Activated T-cell treated with anti-CD3 and anti-CD28 coated beads, Interleukin-2, amount 50 U/mL, for 24 hours (primary cell): ENCODE measurements at places on chromosomes 7 and 10.

GRCh38 chr10:33388382-33388781, 53.9 kb upstream of the NRP1 start:
- no peaks in the 10 kb centered on the region for H3K4me1 ChIP-seq
- H3K27me3 ChIP-seq, result peaks cover 55% of the 10 kb centered on the region
- no peaks in the 10 kb centered on the region for H3K36me3 ChIP-seq

DNA sequence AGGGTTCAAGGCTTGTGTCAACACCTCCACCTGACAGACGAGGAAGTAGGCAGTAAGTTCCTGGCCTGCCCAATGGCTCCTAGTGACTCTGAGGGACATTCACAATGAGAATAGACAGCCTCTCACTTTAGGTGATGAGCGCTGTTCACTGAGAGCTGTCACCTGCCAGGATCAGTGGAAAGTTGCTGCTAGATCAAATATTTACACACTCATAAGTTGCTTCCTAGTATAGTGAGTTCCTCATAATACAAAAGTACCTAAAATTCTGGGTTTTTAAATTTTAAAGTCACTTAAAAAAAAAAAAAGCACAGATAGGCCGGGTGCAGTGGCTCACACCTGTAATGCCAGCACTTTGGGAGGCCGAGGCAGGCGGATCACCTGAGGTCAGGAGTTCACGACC, 320.8 kb downstream of the PRPF18 start:
- no peaks in the 10 kb centered on the region for H3K36me3 ChIP-seq
- H3K4me1 ChIP-seq, result peaks cover 3% of the 10 kb centered on the region
- H3K27ac ChIP-seq, result no peak overlapping the region
- no peak for DNase-seq
- no peaks in the 10 kb centered on the region for H3K27me3 ChIP-seq

GRCh38 chr7:129667116-129667515, 55.6 kb downstream of the NRF1 start:
- no peak for DNase-seq
- peaks cover 13% of the 10 kb centered on the region for H3K4me1 ChIP-seq
- no peak overlapping the region for H3K4me3 ChIP-seq
- H3K36me3 ChIP-seq, result peaks cover 33% of the 10 kb centered on the region

DNA sequence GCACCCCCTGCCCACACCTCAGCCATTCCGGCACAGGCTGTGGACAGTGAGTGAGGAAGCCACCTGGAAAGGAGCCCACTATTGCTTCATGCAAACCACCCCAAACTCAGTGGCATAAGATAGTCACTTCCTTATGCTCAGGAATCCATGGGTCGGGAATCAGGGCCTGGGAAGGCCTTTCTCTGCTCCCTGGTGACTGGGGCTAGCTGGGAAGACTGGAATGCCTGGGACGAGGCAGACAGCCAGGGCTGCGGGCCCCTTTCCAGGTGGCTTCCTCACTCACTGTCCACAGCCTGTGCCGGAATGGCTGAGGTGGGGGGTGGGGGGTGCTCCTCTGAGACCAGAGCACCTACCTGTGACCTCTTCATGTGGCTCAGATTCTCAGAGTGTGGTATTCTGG, 74.1 kb upstream of the GRB10 start:
- H3K4me3 ChIP-seq, result no peak overlapping the region
- DNase-seq, result no peak
- H3K27ac ChIP-seq, result no peak overlapping the region
- H3K27me3 ChIP-seq, result peaks cover 7% of the 10 kb centered on the region

GRCh38 chr7:121328508-121329190, at the start of gene WNT16:
WNT16 (plus strand) TSS chr7:121329000; CDS start chr7:121329293, 293 bp downstream.
- DNase-seq, result no peak
- no peaks in the 10 kb centered on the region for H3K36me3 ChIP-seq
- peak within 1 kb of the TSS; percentile 59 for H3K4me3 ChIP-seq
- H3K4me1 ChIP-seq, result peaks cover 20% of the 10 kb centered on the region

DNA sequence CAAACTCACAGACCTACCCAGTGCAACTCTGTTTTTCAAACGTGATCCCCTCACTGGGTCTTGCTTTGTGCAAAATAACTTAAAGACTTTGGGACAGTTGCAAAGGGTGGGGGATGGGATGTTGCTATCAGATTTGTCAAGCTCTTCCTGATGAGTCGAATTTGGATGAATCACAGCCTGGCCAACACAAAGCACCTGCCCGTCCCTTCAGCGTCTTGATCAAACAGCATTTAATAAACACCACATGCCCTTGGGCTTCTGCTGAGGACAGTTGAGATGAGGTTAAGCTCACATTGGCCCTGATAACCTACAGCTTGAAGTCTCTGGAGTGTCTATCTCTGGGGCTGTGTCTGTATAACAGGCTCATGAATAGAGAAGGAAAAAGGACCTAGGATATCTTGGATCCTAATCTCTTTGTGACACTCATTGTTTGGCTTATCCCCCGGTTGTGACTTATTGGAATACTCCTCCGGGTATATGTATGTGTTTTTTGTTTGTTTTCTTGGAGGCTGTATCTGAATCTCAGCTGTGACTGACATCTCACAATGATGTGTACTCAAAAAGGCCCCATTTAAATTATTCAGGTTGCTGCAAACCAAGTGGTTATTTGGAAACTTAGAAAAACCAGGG, 132.6 kb upstream of the NAMPT start:
- H3K36me3 ChIP-seq, result peaks cover 4% of the 10 kb centered on the region
- no peak overlapping the region for H3K27ac ChIP-seq
- H3K4me1 ChIP-seq, result peaks cover 59% of the 10 kb centered on the region

DNA sequence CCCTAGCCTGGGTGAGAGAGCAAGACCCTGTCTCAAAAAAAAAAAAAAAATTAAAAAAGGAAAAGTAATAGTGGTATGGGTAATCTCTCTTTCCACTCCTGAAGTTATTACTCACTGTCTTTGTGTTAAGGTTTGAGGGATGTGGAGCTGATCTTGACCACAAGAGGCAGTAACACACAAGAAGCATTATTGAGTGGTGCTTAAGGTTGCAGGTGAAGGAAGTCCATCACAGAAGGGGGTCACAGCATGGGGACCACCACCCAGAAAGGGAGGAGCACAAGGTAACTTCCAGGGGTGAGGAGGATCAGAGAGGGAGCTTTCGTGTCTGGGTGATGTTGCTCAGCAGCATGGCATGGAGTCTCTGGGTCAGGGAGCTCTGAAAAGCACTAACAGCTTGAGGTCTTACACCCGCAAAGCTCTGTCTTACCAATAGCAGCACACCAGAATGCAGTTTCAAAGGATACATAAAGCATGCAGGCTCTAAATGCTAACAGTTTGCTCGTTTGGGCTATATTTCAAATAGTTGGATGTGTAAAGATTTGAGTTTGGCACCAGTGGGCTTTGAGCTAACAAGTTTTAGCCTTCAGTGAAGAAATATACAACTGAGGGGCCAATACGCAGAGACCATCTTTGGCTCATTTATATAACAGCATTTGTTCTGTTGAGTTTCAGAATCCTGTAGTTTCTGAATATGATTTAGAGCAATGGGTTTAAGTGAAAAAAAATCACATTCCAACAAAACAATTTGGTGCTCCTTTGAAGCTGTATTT, 100.4 kb upstream of the DNAJC1 start:
- H3K27ac ChIP-seq, result no peak overlapping the region
- H3K4me1 ChIP-seq, result no peaks in the 10 kb centered on the region
- no peak for DNase-seq
- H3K36me3 ChIP-seq, result no peaks in the 10 kb centered on the region
- no peak overlapping the region for H3K4me3 ChIP-seq
- H3K27me3 ChIP-seq, result no peaks in the 10 kb centered on the region

DNA sequence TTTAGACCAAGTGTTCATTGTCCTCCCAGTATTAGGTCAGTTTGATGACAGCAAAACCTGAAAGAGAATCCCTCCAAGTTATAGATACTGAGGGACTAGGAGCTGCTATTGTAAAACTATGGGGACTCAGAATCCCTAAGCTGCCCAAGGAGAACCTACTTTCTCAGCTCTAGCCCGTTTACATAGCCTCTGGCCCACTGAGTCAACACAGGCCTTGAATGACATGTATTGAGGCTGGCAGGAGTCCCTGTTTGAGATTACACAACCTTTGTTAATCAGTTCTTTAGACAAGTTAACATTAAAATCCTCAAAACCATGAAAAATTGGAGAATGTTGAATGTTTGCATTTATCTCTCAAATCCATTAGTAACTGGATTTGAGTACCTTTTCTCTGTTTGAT, 1079.0 kb downstream of the KCNMA1 start:
- H3K36me3 ChIP-seq, result no peaks in the 10 kb centered on the region
- H3K27me3 ChIP-seq, result no peaks in the 10 kb centered on the region
- H3K27ac ChIP-seq, result no peak overlapping the region
- no peak for DNase-seq
- no peak overlapping the region for H3K4me3 ChIP-seq

- H3K36me3 ChIP-seq, result no peaks in the 10 kb centered on the region
- no peaks in the 10 kb centered on the region for H3K27me3 ChIP-seq
- no peak overlapping the region for H3K4me3 ChIP-seq
- H3K4me1 ChIP-seq, result peaks cover 28% of the 10 kb centered on the region
Measured at GRCh38 chr7:8154272-8154671, 107.7 kb downstream of the ICA1 start.

- H3K4me3 ChIP-seq, result no peak overlapping the region
- no peaks in the 10 kb centered on the region for H3K36me3 ChIP-seq
- H3K27me3 ChIP-seq, result no peaks in the 10 kb centered on the region
- H3K27ac ChIP-seq, result no peak overlapping the region
- H3K4me1 ChIP-seq, result peaks cover 22% of the 10 kb centered on the region
Measured at GRCh38 chr10:97277551-97277950, 14.9 kb downstream of the ARHGAP19 start.

- DNase-seq, result peak; percentile 84
- H3K4me3 ChIP-seq, result no peak overlapping the region
- H3K27me3 ChIP-seq, result peaks cover 48% of the 10 kb centered on the region
- no peaks in the 10 kb centered on the region for H3K4me1 ChIP-seq
Measured at GRCh38 chr7:155796381-155797261, 15.6 kb downstream of the SHH start.

GRCh38 chr10:11901454-11901832, 78.3 kb downstream of the PROSER2 start:
- H3K4me3 ChIP-seq, result no peak overlapping the region
- H3K27ac ChIP-seq, result no peak overlapping the region
- H3K36me3 ChIP-seq, result no peaks in the 10 kb centered on the region

DNA sequence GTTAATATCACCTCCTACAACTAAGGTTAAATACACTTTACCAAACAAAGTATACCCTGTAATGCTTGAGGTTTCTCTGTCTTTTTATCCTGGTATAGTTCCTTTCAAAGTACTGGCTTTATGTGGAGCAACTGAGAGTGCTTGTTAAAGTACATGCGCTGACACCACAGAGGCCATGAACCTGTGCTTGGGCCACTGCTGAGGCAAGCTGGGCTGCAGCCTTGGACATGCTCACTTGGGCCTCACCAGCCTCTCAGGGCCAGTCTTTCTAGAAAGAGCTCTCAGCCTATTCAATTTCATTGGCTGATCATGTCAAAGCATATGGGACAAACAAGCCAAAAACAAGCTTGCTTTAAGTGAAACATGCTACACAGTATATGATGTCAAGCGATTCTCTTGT, 126.1 kb upstream of the DNAJB12 start:
- H3K4me1 ChIP-seq, result no peaks in the 10 kb centered on the region
- peaks cover 16% of the 10 kb centered on the region for H3K36me3 ChIP-seq
- DNase-seq, result no peak
- H3K27me3 ChIP-seq, result no peaks in the 10 kb centered on the region
- no peak overlapping the region for H3K4me3 ChIP-seq

DNA sequence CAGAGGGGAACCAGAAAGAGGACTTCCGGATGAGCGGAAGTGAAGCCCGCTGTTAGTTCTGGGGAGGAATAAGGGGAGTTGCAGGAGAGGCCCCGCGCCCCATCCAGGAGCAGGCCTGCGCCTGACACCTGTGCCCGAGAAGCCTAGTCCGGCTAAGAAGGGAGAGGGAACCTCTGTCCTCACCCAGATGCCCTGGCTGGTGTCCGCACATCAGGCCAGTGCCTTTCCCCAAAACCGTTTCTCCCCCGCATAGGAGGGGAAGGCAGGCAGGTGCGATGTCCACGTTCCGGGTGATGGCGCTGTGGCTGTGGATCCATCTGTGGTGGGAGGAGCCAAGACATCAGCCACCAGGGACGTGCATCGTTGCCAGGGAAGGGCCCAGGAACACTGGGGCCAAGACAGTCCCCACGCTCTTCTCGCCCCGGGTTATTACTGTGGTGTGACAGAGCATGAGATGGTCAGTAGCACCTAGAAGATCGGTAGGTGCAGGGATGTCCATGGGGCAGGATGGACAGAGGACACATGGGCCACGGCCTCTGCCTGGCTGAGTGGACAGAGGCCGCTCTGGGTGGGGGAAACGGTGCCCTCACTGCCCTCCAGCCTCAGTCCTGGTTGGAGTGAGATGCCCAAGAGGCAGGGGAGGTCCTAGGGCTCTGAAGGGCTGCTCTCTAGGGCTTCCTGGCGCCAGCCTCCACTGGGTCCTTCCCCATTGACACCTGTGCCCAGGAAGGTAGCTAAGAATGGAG, 262.7 kb downstream of the CELF2 start:
- H3K27me3 ChIP-seq, result no peaks in the 10 kb centered on the region
- peak; percentile 26 for DNase-seq
- no peak overlapping the region for H3K4me3 ChIP-seq
- H3K27ac ChIP-seq, result peak overlapping the region; percentile 82
- peaks cover 15% of the 10 kb centered on the region for H3K36me3 ChIP-seq
- H3K4me1 ChIP-seq, result peaks cover 37% of the 10 kb centered on the region

- peak overlapping the region; percentile 2 for H3K27ac ChIP-seq
- no peaks in the 10 kb centered on the region for H3K27me3 ChIP-seq
- no peak overlapping the region for H3K4me3 ChIP-seq
- DNase-seq, result no peak
- H3K4me1 ChIP-seq, result no peaks in the 10 kb centered on the region
Measured at GRCh38 chr7:44387389-44387788, 62.0 kb upstream of the CAMK2B start.

GRCh38 chr10:27948186-27948585, 50.7 kb downstream of the ODAD2 start:
- H3K4me3 ChIP-seq, result no peak overlapping the region
- no peak overlapping the region for H3K27ac ChIP-seq
- H3K27me3 ChIP-seq, result peaks cover 4% of the 10 kb centered on the region
- DNase-seq, result no peak
- H3K36me3 ChIP-seq, result no peaks in the 10 kb centered on the region

- no peak for DNase-seq
- no peaks in the 10 kb centered on the region for H3K27me3 ChIP-seq
- no peak overlapping the region for H3K4me3 ChIP-seq
- no peak overlapping the region for H3K27ac ChIP-seq
- no peaks in the 10 kb centered on the region for H3K4me1 ChIP-seq
- H3K36me3 ChIP-seq, result no peaks in the 10 kb centered on the region
Measured at GRCh38 chr10:113139699-113140098, 189.7 kb downstream of the TCF7L2 start.

DNA sequence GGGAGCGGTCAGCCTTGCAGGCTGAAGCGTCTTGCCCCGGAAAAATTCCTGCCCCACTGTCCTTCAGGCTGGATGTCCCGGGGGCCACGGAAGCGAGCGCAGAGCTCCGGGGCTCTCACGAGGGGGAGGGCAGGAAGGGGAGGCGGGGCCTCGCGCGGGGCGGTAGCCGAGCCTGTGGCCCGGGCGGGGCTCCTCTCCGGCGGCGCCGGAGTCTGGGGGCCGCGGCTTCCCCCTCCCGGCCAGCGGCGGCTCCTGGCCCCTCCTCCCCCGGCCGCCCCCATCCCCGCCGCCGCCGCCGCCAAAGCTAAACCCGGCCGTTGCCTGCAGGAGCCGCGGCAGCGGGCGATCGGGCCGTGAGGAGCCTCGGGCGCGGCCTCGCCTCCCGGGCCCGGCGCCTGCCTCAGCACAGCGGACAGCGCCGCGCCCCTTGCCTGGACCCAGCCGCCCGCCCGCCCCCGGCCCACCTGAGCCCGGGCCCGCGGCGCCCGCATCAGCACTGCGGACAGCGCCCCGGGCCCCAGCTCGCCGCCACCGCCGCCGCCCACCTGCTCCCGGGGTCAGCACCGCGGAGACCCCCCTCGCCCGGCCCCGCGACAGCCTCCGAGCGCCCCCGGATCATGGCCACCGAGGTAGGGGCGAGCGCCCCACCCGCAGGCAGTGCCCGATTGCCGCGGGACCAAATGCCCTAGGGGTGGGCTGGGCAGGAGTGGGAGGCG, at the start of gene GOLGA7B:
GOLGA7B (plus strand) TSS at position 157 of the 716 bp plus-strand sequence; CDS start at position 618, 461 bp downstream.
- peak within 1 kb of the TSS; percentile 59 for H3K27ac ChIP-seq
- no peaks in the 10 kb centered on the region for H3K36me3 ChIP-seq
